ENCODE measurements at places on chromosomes 2 and 18. TPM values are rescaled to one million over a fixed set of nuclear protein-coding genes. Genes with fewer than 3 reads are reported as not detected.

The LNPK gene
- 4.7 TPM for total RNA-seq

The CROCC2 gene
- total RNA-seq, result not detected

The CCDC74B gene
- 1.8 TPM for total RNA-seq

The C2orf78 gene
- total RNA-seq, result not detected

The CD8A gene
- not detected for total RNA-seq

The INPP1 gene
- total RNA-seq, result 37.2 TPM

The PDCL3 gene
- total RNA-seq, result 28.9 TPM

The LYG2 gene
- not detected for total RNA-seq

All from mammary microvascular endothelial cell (primary cell).